ENCODE measurements at places on chromosomes 3 and 15.
A peak's percentile ranks its signal among the peaks of the same experiment; 100 is the strongest.

DNA sequence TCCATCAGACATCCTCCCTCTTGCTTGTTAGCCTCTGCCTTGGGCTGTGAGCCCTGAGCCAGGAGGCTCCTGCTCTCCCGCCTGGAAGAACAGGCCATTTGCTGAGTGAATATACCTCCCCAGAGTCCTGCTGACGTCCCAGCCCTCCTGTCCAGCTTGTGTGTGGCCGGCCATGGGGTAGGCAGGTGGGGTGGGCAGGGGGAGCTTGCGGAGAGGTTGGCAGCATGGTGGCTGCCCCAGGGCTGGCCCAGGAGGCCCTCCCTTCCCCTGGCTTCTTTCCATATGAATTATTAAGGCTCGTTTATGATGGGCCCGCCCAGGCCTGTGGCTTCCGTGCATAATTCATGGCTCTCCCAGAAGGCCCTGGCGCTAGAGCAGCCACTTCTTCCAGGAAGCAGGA is 18.7 kb downstream of the CACNA2D2 start:
- peak; percentile 91 for DNase-seq

GRCh38 chr3:137121704-137122314 is 164.0 kb downstream of the IL20RB start:
- DNase-seq: peak; percentile 78

- no peak for DNase-seq
Measured at GRCh38 chr3:88480822-88481221, 331.1 kb downstream of the C3orf38 start.

- DNase-seq: no peak
Measured at GRCh38 chr3:41684797-41685735, 276.8 kb downstream of the ULK4 start.

Measured in NCI-H526 (cell line).